Activated CD4-positive, alpha-beta T cell treated with anti-CD3 and anti-CD28 coated beads, Interleukin-2, amount 10 ng/mL, durations not matched to agents 24 days and 14 days (primary cell): ENCODE measurements at places on chromosomes 5 and 9. TPM values are rescaled to one million over a fixed set of nuclear protein-coding genes. Genes with fewer than 3 reads are reported as not detected.

DNA sequence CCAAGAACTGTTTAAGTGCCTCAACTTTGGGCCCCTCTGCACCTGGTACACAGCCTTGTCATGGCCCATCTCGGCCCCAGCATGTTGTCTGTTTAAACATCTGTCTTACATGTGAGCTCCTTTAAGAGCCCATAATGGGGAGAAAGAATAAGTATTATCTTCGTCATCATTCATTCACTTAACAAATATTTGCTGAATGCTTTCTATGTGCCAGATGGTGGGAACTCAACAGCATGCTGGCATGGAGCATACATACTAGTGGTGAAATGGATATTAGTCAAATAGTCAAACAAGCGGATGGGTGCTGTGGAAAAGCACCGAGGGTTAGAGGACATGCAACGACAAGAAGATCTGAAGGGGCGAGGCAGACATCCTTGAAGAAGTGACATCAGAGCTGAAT lies 54.5 kb downstream of the GABBR2 start:
- H3K27ac ChIP-seq = no peak overlapping the region
- H3K36me3 ChIP-seq = no peaks in the 10 kb centered on the region
- H3K4me1 ChIP-seq = no peaks in the 10 kb centered on the region
- H3K27me3 ChIP-seq = peaks cover 4% of the 10 kb centered on the region
- H3K4me3 ChIP-seq = no peak overlapping the region
- DNase-seq = no peak

GRCh38 chr9:130156672-130157071 lies 15.5 kb upstream of the NCS1 start:
- no peak for DNase-seq
- H3K4me1 ChIP-seq = no peaks in the 10 kb centered on the region
- peaks cover 2% of the 10 kb centered on the region for H3K27me3 ChIP-seq
- H3K4me3 ChIP-seq = no peak overlapping the region

- no peak for DNase-seq
Measured at GRCh38 chr9:125929846-125930245, 182.7 kb downstream of the PBX3 start.

GRCh38 chr5:54227759-54228158 lies 82.6 kb downstream of the ARL15 start:
- H3K4me3 ChIP-seq = no peak overlapping the region
- peaks cover 14% of the 10 kb centered on the region for H3K27me3 ChIP-seq
- peaks cover 2% of the 10 kb centered on the region for H3K4me1 ChIP-seq
- no peak for DNase-seq

The WDR31 gene
- 2.2 and 2.7 TPM in 2 replicates for total RNA-seq

GRCh38 chr9:115158661-115159481 lies 40.9 kb upstream of the TNC start:
- H3K4me1 ChIP-seq = peaks cover 7% of the 10 kb centered on the region
- no peak for DNase-seq
- H3K36me3 ChIP-seq = no peaks in the 10 kb centered on the region
- H3K4me3 ChIP-seq = no peak overlapping the region
- peaks cover 12% of the 10 kb centered on the region for H3K27me3 ChIP-seq

DNA sequence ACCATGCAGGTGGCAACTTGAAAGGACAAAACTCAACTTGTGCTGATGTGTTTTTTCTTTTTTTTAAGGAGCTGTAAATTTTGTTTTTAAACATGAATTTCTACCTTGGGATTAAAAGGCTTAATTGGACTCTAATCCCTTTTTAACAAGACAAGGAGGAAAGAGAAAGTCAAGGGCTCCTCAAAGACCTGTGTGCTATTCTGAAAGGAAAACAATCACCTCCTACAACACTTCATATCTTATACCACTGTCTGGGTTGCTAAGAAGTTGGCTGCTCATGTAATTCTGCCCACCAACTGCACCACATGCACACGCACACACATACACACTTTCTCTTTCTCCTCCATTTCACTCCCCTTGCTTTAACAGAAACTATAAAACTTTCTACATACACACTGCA lies 78.6 kb downstream of the SH3RF2 start:
- H3K4me1 ChIP-seq = peaks cover 9% of the 10 kb centered on the region
- DNase-seq = no peak
- H3K27ac ChIP-seq = no peak overlapping the region
- peaks cover 1% of the 10 kb centered on the region for H3K27me3 ChIP-seq
- H3K36me3 ChIP-seq = no peaks in the 10 kb centered on the region

DNA sequence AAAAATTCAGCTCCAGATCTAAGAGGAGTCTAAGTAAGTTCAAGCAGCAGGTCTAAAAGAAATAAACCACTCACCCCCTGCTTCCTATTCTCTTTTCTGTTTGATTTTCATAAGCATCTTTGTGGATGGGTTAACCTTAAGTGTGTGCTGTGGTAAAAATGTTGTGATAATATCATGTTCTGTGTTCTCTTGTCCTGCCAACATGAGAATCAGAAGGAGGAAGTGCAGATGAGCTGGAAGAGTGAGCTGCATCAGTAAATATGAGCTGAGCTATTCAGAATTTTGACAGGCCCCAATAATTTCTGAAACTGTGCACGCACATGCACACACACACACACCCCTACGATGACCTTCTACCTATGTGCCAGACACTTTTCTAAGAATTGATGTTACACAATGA lies 186.5 kb upstream of the ANKRD55 start:
- no peak overlapping the region for H3K4me3 ChIP-seq
- H3K4me1 ChIP-seq = peaks cover 7% of the 10 kb centered on the region
- peaks cover 1% of the 10 kb centered on the region for H3K36me3 ChIP-seq
- no peaks in the 10 kb centered on the region for H3K27me3 ChIP-seq
- H3K27ac ChIP-seq = no peak overlapping the region
